Bronchial epithelial cell (primary cell): ENCODE measurements at places on chromosomes 4 and X. TPM values are rescaled to one million over a fixed set of nuclear protein-coding genes. Genes with fewer than 3 reads are reported as not detected.

DNA sequence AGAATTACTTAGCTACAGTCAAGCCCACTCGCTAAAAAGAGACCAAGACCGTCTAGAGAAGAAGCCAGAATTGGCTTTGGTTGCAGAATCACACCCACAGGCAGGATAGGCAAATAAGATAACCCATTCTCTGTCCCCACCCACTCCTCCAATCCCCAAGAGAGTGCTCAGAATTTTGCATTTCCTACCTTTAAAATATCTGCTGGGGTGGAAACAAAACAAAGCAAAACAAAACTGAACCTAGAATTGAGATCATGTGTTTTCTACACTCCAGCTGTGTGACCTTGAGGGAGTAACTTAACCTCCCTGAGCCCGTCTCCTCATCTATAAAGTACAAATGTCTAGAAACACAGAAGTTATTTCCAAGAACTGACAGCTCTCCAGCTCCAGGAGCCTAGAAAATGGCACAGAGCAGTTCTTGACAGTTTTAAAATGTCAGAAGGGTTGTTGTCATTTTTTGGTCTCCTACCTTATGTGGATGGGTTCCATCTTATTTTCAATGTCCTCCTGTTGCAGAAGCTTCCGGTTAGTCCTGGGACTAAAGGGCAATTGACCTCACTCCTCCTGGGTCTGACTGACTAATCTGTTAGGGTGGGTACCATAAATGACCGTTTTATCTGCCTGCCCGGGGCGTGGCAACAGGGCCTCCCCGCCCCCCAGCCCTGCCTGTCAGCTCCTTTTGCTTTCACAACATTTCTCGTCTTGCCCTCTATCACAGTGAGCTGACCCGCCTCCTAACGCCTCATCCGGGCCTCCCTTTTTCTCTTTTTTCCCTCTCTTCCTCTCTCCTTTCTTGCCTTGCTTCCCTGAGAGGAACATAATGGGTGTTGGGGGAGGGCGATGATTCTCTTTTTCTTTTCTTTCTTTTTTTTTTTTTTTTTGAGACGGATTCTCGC is 114.0 kb downstream of the RBM47 start:
- DNase-seq = peak; percentile 21

- DNase-seq = no peak
Measured at GRCh38 chr4:110675426-110675825, 52.5 kb upstream of the PITX2 start.

The CXCL3 gene
- 0.26 and 1.2 TPM in 2 replicates for total RNA-seq

DNA sequence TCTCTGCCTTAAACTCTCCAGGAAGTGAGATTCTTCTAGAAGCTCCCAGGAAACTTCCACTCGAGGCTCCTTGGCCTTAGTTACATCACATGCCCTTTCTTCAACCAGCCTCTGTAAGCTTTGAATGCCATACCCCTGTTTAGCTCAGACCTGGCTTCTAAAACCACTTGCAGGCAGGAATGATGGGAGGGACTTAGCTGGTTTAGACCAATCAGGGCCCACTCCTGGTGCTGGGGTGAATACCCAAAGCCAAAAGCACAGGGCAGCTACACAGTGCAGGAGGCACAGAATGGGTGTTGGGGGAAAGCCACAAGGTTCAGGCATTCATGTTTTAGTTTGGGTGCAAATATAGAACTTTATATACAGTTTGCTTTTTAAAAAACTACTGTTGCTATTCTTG is 296.2 kb downstream of the FRMPD4 start:
- DNase-seq = no peak

GRCh38 chr4:90474484-90474883 is 347.3 kb downstream of the CCSER1 start:
- no peak for DNase-seq

The HMGB3 gene
- total RNA-seq = 46.7 and 74.5 TPM in 2 replicates

DNA sequence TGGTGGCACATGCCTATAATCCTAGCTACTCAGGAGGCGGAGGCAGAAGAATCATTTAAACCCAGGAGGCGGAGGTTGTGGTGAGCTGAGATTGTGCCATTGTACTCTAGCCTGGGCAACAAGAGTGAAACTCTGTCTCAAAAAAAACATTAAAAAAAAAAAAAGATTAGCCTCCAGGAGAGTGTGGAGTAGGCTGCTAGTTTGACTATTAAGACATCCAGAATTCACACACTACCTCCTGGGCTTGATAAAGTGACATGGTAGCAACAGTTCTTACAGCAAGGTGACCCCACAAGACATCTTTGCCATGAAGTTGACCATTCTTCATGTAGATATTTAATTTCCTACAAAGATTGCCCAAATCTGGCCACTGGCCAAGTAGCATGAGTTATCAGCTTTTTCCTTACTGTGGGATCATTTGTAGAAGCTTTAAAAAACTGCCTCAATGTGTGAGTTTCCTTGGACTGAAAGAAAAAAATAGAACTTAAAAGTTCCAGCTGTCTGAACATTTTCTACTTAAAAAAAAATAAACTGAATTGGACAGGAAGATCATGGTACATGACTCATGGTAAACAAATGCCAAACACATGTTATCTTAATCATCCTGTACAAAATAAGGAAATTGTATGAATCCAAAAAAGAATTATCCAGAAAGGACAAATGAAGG is 35.3 kb upstream of the SPRY1 start:
- peak; percentile 79 for DNase-seq
